ENCODE measurements at places on chromosomes 4 and X. TPM values are rescaled to one million over a fixed set of nuclear protein-coding genes. Genes with fewer than 3 reads are reported as not detected.

The SPACA5 gene
- not detected for total RNA-seq

The GYPB gene
- total RNA-seq, result not detected

The PORCN gene
- total RNA-seq, result 14.1 TPM

The AFP gene
- not detected for total RNA-seq

The MAGEC1 gene
- not detected for total RNA-seq

The PHKA2 gene
- total RNA-seq, result 21.3 TPM

The PCSK1N gene
- not detected for total RNA-seq

The SPANXA1 gene
- not detected for total RNA-seq

The RXFP1 gene
- total RNA-seq, result not detected

The ZNF141 gene
- 31.5 TPM for total RNA-seq

The PNMA6F gene
- not detected for total RNA-seq

The AFF2 gene
- 5.4 TPM for total RNA-seq

The TMEM156 gene
- total RNA-seq, result 20.5 TPM

The POF1B gene
- total RNA-seq, result 0.39 TPM

The GPRASP2 gene
- total RNA-seq, result 0.25 TPM

The RTL5 gene
- total RNA-seq, result 0.18 TPM

The CABS1 gene
- total RNA-seq, result not detected

The NAT8L gene
- total RNA-seq, result 2.0 TPM

The NDST3 gene
- total RNA-seq, result not detected

The ARHGEF38 gene
- not detected for total RNA-seq

The TMEM144 gene
- total RNA-seq, result not detected

The IQSEC2 gene
- total RNA-seq, result 0.20 TPM

The PDCL2 gene
- total RNA-seq, result not detected

The FRG1 gene
- total RNA-seq, result 75.9 TPM

The FOXO4 gene
- total RNA-seq, result 8.4 TPM

The TEC gene
- 0.73 TPM for total RNA-seq

The SHROOM3 gene
- total RNA-seq, result not detected

The PWWP3B gene
- total RNA-seq, result not detected

The RIPPLY1 gene
- not detected for total RNA-seq

The NUDT6 gene
- total RNA-seq, result 9.2 TPM

The SERPINA7 gene
- not detected for total RNA-seq

The FAM156B gene
- total RNA-seq, result 14.4 TPM

The ADH4 gene
- total RNA-seq, result not detected

The CT55 gene
- total RNA-seq, result not detected

The PAGE4 gene
- total RNA-seq, result not detected

The FOXR2 gene
- total RNA-seq, result not detected

The LRIT3 gene
- 0.18 TPM for total RNA-seq

The MAGEB10 gene
- total RNA-seq, result not detected

The HSFX2 gene
- total RNA-seq, result 0.52 TPM
